ENCODE measurements at places on chromosomes 3 and 15. TPM values are rescaled to one million over a fixed set of nuclear protein-coding genes. Genes with fewer than 3 reads are reported as not detected.

The SLC12A1 gene
- not detected for total RNA-seq

The NR1I2 gene
- total RNA-seq, result 10.9 TPM

The SLC2A2 gene
- 19.5 TPM for total RNA-seq

The PAQR9 gene
- 10.4 TPM for total RNA-seq

The ADAM10 gene
- 86.8 TPM for total RNA-seq

The ARNT2 gene
- 0.69 TPM for total RNA-seq

The IQCF5 gene
- not detected for total RNA-seq

The P2RY13 gene
- not detected for total RNA-seq

The ANP32A gene
- 206 TPM for total RNA-seq

The PARP15 gene
- not detected for total RNA-seq

The LRRC49 gene
- total RNA-seq, result 2.0 TPM

The FBXO40 gene
- total RNA-seq, result not detected

The PP2D1 gene
- total RNA-seq, result not detected

The CTSH gene
- total RNA-seq, result 265 TPM

The AADAC gene
- 1.5 TPM for total RNA-seq

The CSTA gene
- 11.0 TPM for total RNA-seq

- DNase-seq, result no peak
Observed at GRCh38 chr3:193826159-193826795, 233.3 kb downstream of the OPA1 start.

GRCh38 chr15:63463036-63463435, 41.4 kb upstream of the USP3 start:
- no peak for DNase-seq

DNA sequence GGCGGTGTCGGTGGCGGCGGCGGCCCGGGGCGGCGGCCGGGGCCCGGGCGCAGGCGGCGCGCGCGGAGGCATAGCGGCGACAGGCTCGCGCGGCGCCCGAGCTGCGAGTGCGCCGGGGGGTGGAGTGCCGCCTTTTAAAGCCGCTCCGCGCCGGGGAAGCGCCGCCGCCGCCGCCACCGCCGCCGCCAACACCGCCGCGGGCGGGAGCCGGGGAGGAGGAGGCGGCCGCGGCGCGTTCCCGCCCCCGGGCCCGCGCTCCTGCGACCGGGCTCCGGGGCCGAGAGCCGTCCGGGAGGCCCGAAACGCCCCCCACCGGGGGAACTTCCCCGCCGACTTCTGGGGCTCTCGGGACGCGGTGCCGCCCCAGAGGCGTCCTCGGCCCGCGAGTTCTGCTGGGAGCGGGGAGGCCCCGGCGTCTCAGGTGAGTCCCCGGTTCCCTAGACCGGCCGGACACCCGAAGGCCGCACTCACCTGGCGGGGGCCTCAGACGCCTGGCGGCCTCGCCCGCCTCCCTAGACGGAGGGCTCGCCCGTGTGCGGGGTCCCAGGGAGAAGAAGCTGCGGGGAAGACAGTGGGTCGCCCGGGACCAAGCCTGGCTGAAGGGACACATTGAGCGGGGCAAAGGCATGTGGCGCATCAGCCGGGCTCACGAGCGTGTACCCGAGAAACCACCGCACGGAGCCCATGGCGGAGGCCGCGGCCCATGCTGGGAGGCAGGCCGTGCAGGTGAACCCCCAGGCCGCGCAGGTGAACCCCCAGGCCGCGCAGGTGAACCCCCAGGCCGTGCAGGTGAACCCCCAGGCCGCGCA, at the start of gene PCSK6:
Gene PCSK6 (minus strand): TSS at position 109 of the 809 bp plus-strand sequence. CDS start 37 bp downstream, at position 72.
- DNase-seq, result no peak

DNA sequence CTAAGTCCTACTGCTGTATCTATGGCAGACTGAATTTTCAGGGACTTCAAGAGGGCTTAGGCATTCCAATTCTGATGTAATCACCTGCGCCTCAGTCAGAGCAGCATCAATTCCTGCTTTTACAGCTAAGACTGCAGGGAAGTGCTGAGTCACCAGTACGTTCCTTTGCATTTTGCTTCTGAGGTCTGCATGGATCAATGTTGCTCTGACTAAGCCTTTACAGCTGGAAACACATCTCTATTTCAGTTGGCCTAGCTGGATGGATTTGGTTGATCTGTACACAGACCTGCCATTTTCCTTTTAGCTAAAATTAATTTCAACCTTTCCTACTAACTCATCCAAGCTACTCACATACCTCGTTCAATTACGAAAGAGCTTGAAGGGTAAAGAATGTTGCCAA, 51.3 kb downstream of the ETV5 start:
- no peak for DNase-seq

GRCh38 chr3:105594219-105594618, 227.5 kb downstream of the ALCAM start:
- no peak for DNase-seq

GRCh38 chr3:130379274-130379673, 33.8 kb downstream of the COL6A5 start:
- DNase-seq, result no peak

DNA sequence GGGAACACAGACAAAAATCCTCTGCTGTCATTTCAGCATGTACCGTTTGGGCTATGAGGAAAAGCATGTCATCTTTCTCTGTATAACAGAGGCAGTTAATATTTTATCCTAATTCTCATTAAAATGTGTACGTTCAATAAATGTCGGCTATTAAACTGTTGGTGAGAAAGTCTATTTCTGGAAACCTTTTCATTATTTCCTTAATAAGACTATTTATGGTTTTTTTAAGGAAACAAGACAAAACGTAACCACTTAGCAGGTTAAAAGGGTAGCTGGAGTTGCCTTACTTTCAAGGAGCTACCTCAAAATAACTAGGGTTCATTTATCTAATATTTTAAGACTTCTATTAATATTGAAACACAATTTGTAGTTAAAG, 1.8 kb upstream of the STT3B start:
- no peak for DNase-seq

DNA sequence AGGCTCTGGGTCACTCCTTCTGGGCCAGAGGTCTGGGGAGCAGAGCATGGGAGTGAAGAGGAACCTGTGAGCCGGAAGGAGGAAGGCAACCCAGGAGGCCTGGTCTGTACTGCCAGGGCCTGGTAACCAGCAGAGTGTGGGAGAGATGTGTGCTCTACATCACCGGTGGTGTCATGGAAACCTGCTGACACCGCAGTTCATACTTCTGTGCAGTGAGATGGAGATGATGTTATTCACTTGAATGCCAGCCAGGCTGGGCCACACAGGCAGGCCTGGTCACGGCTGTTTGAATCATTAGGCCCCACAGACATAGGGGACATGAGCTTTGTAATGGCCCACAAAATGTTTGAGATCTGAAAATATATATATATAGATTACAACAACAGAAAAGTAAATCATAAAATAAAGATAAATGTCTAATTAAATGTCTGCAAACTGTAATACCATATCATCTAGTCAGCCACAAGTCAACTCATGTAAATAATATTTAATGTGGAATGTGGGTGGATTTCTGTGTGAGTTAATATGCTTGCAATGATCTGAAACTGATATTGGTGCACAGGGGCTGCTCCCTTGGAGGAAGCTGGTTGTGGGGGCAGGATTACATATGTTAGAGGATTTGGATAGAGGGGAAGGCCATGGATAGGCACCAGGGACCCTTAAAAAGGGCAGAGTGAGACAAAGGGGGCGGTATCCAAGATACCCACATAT, 108.5 kb upstream of the PFN2 start:
- no peak for DNase-seq

DNA sequence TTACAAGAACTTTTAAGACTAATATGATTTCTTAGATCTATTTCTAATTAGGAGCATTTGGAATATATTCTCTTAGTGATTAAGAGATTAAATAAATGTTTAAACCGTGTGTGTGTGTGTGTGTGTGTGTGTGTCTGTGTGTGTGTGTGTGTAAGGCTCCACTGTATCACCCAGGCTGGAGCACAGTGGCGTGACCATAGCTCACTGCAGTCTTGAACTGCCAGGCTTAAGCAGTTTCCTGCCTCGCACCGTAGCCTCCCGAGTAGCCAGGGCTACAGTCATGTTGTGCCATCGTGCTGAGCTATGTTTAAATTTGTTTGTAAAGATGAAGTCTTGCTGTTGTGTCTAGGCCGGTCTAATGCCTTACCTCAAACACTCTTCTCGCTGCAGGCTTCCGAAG, 109.4 kb downstream of the KLHL25 start:
- DNase-seq, result no peak

- no peak for DNase-seq
Observed at GRCh38 chr15:101059381-101060341, 140.5 kb downstream of the LRRK1 start.

DNA sequence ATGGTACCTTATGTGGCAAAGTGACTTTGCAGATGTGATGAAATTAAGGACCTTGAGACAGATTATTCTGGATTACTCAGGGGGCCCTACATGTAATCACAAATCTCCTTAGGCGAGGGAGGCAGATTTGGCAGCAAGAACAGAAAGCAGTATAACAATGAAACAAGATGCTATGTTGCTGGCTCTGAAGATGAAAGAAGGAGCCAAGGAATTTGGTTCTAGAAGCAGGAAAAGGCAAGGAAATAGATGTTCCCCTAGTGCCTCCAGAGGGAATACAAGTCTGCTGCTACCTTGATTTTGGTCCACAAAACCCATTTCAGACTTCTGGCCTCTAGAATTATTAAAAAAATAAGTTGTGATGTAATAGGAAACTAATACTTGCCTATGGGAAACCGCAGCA, 64.5 kb downstream of the PIK3R4 start:
- no peak for DNase-seq

GRCh38 chr3:126925411-126926171, 57.3 kb upstream of the PLXNA1 start:
- no peak for DNase-seq

GRCh38 chr3:459311-459670, 262.7 kb downstream of the CHL1 start:
- DNase-seq, result no peak

DNA sequence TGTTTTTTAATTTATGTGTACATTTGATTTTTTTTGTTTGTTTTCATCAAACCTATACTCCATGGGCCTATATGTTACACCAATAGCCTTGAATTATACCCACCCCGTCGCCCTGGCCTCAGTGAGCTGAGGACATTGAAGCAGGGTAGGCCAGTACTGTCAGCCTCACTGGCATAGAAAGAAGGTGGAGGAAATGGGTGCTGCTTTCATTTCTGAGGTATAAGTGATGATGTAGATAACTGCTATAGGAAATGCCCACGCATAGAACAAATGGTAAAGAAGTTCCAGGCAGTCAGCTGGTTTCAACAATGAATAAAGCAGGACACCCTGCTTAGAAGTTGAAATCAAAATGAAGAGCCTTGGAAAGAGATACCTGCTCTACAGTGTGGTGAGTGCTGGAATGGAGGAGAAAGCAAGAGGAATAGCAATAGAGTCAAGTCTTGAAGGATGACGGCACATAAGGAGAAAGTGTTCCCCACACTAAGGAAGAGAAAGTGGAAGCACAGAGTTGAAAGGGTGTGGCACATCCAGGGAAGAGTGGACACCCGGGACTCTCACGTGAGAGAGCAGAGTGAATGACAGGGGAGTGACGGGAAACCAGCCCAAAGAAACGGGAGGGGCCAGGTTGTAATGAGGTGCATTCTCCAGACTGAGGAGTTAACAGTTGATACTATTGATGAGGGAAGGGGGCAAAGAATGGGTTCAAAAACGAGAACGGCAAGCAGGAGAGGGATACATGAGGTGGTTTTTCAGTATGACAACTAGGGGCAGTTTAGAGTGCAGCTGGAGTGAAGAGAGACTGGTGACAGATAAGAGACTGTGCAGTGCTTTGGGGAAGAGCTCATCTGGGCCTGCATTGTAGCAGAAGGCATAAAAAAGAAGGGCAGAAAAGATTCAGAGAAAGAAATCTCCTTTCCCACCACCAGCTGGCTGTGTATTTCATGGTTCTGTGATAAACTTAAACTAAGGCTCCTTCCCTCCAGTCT, 70.5 kb downstream of the KLHL25 start:
- DNase-seq, result no peak

GRCh38 chr3:59600631-59601030, 550.8 kb upstream of the CFAP20DC start:
- no peak for DNase-seq

- no peak for DNase-seq
Observed at GRCh38 chr15:78949461-78949860, 4.6 kb upstream of the CTSH start.

GRCh38 chr15:37101980-37102304, 1.6 kb upstream of the MEIS2 start:
- DNase-seq, result no peak

DNA sequence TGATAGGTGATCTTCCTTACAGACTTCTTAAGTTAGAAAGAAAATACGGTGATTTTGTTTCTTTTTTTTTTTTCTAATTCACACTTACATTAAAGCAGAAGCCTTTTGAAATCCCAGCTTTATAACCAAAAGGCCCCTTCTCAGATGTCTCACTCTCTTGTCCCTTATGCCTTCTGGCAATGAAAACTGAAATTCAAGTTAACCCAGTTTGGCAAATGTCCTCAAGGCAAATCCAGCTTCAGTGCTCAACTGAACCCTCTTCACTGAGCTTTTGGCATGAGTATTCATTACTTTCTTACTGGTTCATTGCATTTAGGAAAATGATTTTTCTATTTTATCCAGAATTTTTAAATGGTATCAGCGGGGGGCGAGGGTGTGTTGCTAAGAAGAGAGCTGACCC, 17.0 kb downstream of the PLCH1 start:
- DNase-seq, result no peak

GRCh38 chr3:188489639-188490405, 335.9 kb downstream of the LPP start:
- no peak for DNase-seq

- no peak for DNase-seq
Observed at GRCh38 chr3:140753865-140754754, 76.2 kb downstream of the TRIM42 start.

DNA sequence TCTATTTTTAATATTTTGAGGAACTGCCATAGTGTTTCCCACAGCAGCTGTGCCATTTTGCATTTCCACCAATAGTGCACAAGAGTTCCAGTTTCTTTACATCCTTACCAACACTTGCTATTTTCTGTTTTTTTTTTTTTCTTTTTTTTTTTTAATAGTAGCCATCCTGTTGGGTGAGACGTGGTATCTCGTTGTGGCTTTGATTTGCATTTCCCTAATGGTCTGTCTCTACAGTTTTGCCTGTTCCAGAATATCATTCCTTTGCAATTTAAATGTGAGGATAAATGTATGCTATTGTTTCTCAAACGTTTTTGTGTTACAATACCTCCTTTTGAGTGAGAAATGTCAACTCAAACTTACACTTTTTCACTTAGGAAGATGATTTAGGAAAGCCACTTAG, 22.4 kb downstream of the RCN2 start:
- no peak for DNase-seq

GRCh38 chr3:56923526-56924224, 121.9 kb upstream of the ARHGEF3 start:
- no peak for DNase-seq

GRCh38 chr3:194852345-194852744, 166.7 kb downstream of the FAM43A start:
- DNase-seq, result no peak

Data from HepG2 (cell line).